Skeletal muscle tissue (tissue), 5 donors: ENCODE measurements at places on chromosomes 12 and 14. TPM values are rescaled to one million over a fixed set of nuclear protein-coding genes. Genes with fewer than 3 reads are reported as not detected.

RITA1 gene
- 10.4 TPM for total RNA-seq

CACNA1C gene
- 7.3 TPM for total RNA-seq

ANAPC7 gene
- 38.6 TPM for total RNA-seq

GPR68 gene
- total RNA-seq = 0.52 TPM

HOXC5 gene
- total RNA-seq = 0.52 TPM

EFS gene
- total RNA-seq = 17.2 TPM

BIN2 gene
- 3.1 TPM for total RNA-seq

PARP11 gene
- 6.3 TPM for total RNA-seq

ACADS gene
- 14.1 TPM for total RNA-seq

LRRK2 gene
- total RNA-seq = 11.0 TPM

OR5AU1 gene
- total RNA-seq = not detected

ALX1 gene
- 0.52 TPM for total RNA-seq

USP30 gene
- 12.0 TPM for total RNA-seq

SLC2A3 gene
- 49.6 TPM for total RNA-seq

LUM gene
- 396 TPM for total RNA-seq

CCDC175 gene
- total RNA-seq = not detected

LTBP2 gene
- total RNA-seq = 12.0 TPM

NT5DC3 gene
- 9.9 TPM for total RNA-seq

DPY19L2 gene
- total RNA-seq = 12.5 TPM

SMCO2 gene
- not detected for total RNA-seq

C12orf54 gene
- total RNA-seq = not detected

AQP2 gene
- not detected for total RNA-seq

RTN1 gene
- total RNA-seq = 2.6 TPM

CARMIL3 gene
- under 0.01 TPM for total RNA-seq

CMTM5 gene
- 2.1 TPM for total RNA-seq

SMIM41 gene
- total RNA-seq = not detected

TAS2R42 gene
- total RNA-seq = not detected

CD69 gene
- 8.4 TPM for total RNA-seq

SLC6A15 gene
- 0.52 TPM for total RNA-seq

RERGL gene
- 1.0 TPM for total RNA-seq

TMEM229B gene
- 0.52 TPM for total RNA-seq

ERP27 gene
- total RNA-seq = not detected

LRTM2 gene
- not detected for total RNA-seq

MEG3 gene
- total RNA-seq = 587 TPM

ENDOU gene
- total RNA-seq = 1.0 TPM

SAMD4A gene
- 52.2 TPM for total RNA-seq

SLC38A4 gene
- 4.7 TPM for total RNA-seq

TMPRSS12 gene
- total RNA-seq = not detected
